MCF 10A (cell line): ENCODE measurements at places on chromosomes 2 and 18. TPM values are rescaled to one million over a fixed set of nuclear protein-coding genes. Genes with fewer than 3 reads are reported as not detected.

GRCh38 chr2:216149741-216150140, 40.6 kb downstream of the XRCC5 start:
- DNase-seq: no peak

GRCh38 chr2:158047156-158047611, 54.5 kb upstream of the UPP2 start:
- no peak for DNase-seq

- no peak for DNase-seq
Observed at GRCh38 chr2:51595836-51596235, 563.9 kb upstream of the NRXN1 start.

- no peak for DNase-seq
Observed at GRCh38 chr18:44904768-44905167, 224.1 kb downstream of the SETBP1 start.

- DNase-seq: peak; percentile 94
Observed at GRCh38 chr2:9565436-9566153, 10.0 kb upstream of the ADAM17 start.

GRCh38 chr2:159091381-159091780, 122.9 kb downstream of the TANC1 start:
- no peak for DNase-seq

- DNase-seq: peak; percentile 53
Observed at GRCh38 chr2:75606761-75607399, 39.7 kb upstream of the MRPL19 start.

DNA sequence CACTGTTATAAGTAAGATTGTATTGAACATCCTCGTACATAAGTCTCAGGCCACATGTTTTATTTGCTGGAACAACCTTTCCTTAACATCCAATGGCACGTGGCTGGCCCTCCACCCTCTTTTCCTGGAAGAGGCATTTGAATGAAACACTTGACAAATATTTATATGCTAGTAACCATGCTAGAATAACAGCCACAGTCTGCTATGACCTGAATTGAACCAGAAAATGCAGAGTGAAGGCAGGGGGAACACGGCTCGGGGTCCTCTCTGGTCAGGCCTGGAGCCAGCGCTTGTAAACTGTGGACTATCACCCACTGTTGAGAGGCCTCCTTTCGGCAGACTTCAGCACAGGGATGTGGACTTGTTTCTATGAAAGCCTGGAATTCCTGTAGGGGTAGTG, 198.2 kb upstream of the COPS8 start:
- no peak for DNase-seq

GRCh38 chr2:205232086-205232485, 450.2 kb upstream of the NRP2 start:
- DNase-seq: no peak

GRCh38 chr2:8149985-8150539, 531.8 kb upstream of the ID2 start:
- DNase-seq: no peak

- DNase-seq: no peak
Observed at GRCh38 chr2:30820381-30821055, 13.3 kb upstream of the CAPN13 start.

DNA sequence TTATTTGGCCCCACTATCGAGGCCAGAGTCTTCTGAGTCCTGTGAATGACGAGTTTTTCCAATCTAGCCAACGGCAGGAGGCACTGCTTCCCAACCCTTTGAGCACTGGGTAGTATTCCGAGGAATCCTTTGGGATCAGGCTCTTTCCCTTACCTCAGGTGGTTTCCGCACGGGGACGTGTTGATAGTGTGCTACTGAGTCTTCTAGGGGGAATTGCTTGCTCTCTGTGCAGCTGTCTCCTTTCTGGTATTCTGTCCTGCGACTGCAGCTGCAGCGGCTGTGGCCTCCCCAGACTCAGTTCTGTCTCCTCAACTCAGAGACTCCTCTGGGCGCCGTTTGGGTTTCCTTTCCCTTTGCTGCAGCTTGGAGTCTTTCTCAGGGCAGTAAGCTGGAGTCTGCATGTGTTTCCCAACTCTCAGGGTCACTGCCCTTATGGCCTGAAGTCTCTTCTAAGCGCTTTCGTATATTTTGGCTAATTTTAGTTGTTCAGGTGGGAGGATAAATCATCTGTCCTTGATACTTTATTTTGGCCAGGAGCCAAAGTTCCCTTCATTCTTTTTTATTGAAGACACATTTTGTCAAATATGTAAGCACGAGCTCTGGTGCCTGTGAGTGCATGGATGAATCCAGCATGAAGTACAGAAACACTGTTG, 118.4 kb downstream of the MAP4K4 start:
- no peak for DNase-seq

DNA sequence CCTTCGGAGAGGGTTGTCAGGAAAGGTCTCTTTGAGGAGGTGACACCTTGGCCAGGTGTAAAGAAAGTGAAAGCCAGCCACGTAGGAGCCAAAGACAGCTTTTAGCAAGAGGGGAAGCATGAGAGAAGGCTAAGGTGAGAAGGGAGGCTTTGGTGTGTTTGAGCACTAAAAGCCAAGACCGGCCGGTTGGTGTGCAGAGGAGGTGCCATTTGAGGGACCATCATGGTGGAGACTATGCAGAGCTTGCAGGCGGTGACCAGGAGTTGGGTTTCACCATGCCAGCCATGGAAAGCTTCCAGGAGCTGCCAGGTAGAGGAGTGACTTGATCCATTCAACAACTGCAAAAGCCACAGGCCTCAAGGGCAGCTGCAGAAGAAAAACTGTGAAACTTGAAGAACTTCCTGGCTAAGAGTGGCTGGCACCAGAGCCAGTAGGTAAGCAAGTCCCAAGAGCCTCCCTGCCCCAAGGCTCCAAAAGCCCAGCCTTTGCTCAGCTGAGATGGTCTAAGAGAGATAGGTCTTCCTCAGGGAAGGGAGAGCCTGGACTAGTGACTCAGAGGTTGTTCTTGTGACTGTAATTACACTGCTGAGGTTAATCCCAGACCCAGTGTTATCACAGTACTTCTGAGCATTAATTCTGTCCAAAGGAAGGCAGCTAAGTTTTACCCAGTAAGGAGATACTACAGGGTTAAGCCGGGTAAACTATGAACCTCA, 319.0 kb downstream of the BCL11A start:
- DNase-seq: peak; percentile 9

- DNase-seq: no peak
Observed at GRCh38 chr18:26631135-26631534, 82.8 kb upstream of the KCTD1 start.

DNA sequence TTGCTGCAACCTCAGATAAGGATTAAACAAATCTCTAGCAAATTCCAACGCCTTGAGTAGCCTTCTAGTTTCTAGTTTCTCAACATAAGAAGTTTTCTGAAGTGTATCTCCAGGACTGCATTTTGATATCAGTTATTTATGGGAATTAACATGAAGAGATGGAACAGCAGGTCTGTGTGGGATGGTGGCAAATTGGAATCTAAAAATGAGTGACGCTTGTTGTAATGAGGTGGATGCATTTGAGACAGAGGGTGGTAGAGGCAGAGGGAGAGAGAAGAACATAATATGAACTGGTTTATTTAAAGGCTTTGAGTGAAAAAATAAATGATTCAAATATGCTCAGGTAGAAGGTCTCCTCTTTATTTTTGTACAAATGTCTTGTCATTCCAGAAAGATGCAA, 446.8 kb upstream of the GCFC2 start:
- DNase-seq: no peak

GRCh38 chr2:178163395-178163794, 30.9 kb upstream of the OSBPL6 start:
- peak; percentile 35 for DNase-seq

DNA sequence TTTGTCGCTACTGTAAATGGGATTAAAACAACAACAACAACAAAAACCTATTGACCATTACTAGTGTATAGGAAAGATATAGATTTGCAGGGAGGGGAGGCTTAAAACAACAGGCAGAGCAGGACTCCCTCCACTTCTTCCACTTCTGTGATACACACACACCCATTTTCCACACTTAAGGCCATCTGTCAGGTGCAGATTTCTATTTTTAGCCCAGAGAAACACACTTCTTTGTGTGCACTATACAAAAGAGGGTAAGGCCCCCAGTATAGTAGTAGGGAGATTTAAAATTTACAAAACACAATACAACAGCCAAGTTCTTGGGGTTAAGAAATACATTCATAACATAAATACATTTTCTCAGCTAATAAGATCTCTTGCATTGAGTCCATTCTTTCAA, 22.4 kb downstream of the PTPN2 start:
- DNase-seq: no peak

DNA sequence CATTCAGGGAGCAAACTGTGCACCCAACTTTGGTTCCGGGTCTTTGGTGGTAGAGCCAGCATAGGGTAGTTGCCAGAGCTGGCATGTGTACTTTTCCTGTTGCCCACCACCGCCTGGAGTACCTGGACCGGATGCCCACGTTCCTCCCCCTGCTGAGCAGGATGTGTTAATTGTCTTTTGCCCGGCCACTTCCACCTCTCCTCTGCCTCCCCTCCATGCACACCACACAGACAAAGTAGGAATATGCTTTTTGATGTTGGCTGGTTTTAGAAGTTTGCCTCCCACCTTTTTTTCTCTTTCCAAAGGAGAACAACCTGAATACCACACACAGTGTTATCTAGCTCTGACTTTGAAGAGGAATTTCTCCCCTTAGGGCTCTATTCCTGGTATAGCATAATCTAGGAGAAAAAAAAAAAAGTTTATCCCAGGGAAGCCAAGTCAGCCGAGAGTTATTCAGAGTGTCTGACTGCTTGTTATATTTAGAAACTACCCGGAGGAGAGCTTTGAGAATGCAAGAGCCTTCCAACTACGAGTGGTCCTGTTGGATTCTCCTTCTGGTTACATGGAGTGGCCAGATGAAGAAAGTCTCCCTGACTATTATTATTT, 111.9 kb downstream of the SETBP1 start:
- no peak for DNase-seq

DNA sequence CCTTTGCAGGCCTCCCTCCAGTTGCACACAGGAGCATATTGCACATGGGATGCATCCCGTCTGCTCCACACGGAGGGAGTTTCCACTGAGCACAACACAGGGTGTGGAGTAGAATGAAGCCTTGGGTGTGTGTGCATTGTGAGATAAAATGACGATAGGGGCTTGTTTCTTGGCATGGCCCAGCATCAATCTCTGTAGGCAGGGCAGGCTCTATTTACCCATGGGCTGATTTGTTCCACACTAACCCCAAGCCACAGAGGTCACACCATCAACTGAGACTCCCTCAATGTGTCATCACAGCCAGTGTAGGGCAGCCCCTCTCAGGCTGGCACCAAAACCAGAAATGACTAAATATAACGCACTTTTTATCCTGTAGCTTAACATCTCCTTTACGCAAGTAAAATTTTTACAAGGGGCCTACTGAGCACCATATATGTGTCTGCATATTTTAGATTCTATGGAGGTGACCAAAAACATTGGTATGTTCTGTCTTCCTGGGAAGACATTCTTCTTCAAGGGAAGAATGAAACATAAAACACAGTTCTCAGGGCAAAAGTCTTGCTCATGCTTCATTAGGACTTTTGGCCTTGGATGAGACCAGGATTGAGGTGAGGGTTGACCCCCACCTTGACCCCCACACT, 2.7 kb upstream of the GKN1 start:
- peak; percentile 69 for DNase-seq

DNA sequence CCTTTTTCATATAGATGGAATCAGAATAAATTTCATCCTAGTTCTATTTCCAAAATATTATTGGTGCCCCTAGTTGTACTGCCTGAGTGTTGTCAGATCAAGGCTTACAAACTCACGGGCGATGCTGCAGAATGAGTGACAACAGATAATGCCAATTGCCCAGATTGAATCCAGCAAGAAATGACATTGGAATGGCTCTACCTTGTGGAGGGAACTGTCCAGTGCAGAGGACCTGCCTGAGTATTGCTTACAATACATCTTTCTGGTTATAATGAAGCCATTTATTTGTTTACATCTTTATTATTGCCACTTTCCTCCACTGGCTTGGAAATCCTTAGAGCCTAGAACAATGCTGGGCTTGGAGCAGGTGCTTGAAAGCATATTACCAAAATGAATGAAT, 7.8 kb upstream of the IL1R2 start:
- peak; percentile 60 for DNase-seq

DNA sequence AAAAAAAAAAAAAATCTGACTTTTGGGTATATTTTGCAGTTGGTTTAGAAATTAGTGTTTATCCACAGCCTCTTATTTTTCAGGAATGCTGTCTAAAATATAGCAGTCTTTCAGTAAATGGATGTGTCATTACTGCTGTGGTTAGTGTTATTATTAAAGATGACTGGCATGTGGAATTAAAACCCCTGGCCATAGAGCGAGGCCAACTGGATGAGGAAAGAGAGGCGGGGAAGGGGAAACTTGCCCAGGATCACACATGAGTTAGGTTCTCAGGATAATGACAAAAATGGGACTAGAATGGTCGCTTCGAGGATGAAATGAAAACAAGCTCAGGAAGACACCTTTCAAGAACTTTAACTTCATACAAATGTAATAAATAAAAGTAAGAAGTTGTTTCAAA, 57.4 kb upstream of the APCDD1 start:
- no peak for DNase-seq

GRCh38 chr2:121476684-121477083, 54.0 kb upstream of the RNU4ATAC start:
- no peak for DNase-seq

DNA sequence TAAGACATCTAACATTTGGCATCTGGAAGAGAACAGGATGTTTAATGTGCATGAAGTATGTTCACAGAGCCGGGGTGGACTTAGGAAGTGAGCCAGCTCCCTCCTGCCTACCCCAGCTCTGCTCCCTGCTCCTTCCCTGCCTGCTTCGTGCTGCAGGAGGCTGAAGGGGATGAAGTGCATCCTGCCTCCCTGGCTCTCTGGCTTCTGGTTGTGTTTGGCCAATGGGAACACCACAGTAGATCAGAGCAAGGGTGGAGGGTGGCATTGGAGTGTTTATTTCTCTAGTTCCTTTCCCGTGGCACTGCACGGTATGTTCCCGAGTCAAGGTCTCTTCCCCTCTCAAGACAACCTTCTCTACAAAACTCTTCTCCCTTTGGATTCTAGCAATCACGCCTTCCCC, 379.9 kb downstream of the CLIP4 start:
- no peak for DNase-seq

The NLRC4 gene
- 0.12 and 0.27 TPM in 2 replicates for total RNA-seq

The DHRS9 gene
- 0.21 TPM in 1 of 2 replicates, not detected in the other for total RNA-seq

The PIEZO2 gene
- total RNA-seq: 0.49 and 0.93 TPM in 2 replicates

The PPP4R3B gene
- total RNA-seq: 97.2 and 97.4 TPM in 2 replicates

The LYG2 gene
- total RNA-seq: not detected in 2 replicates

The PLCL1 gene
- 0.12 and 0.22 TPM in 2 replicates for total RNA-seq

The ANTXR1 gene
- total RNA-seq: 33.1 and 33.8 TPM in 2 replicates

The GRP gene
- total RNA-seq: not detected in 2 replicates

The PLB1 gene
- total RNA-seq: 0.91 and 1.8 TPM in 2 replicates

The ADCY3 gene
- 50.3 and 62.9 TPM in 2 replicates for total RNA-seq

The RUFY4 gene
- total RNA-seq: not detected in 2 replicates

The OST4 gene
- total RNA-seq: 257 and 340 TPM in 2 replicates

The TWIST2 gene
- total RNA-seq: 30.2 and 31.6 TPM in 2 replicates

The DNAJC5G gene
- total RNA-seq: not detected in 2 replicates

The PJVK gene
- total RNA-seq: 7.4 and 10.4 TPM in 2 replicates
